ENCODE measurements at places on chromosomes 16 and 17. TPM values are rescaled to one million over a fixed set of nuclear protein-coding genes. Genes with fewer than 3 reads are reported as not detected.

Gene SMPD3
- 1.8 TPM for total RNA-seq

Gene SLC26A11
- 19.4 TPM for total RNA-seq

Gene SDR42E2
- 0.04 TPM for total RNA-seq

Gene CPHXL2
- not detected for total RNA-seq

Data from H7 (cell line).